Stimulated activated CD8-positive, alpha-beta memory T cell treated with anti-CD3 and anti-CD28 coated beads, Interleukin-7, amount 100 ng/mL, for 48 hours (primary cell): ENCODE measurements at places on chromosomes 3 and 15.
A peak's percentile ranks its signal among the peaks of the same experiment; 100 is the strongest.

DNA sequence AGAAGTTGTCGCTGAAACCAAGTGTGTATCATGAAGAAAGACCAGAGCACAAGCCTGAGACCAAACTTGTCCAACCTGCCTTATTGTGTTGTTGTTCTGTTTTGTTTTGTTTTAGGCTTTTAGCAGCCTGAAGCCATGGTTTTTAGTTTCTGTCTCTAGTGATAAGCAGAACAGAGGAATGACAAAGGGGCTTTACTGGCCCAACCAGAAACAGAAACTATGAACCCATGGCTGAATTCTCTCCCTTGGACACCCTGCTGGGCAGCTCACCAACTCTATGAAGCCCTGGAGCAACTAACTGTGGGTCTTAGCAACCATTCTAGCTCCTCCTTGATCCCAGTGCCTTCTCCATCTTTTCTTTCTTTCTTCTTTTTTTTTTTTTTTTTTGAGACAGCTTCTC is 30.3 kb downstream of the HCLS1 start:
- DNase-seq = no peak

DNA sequence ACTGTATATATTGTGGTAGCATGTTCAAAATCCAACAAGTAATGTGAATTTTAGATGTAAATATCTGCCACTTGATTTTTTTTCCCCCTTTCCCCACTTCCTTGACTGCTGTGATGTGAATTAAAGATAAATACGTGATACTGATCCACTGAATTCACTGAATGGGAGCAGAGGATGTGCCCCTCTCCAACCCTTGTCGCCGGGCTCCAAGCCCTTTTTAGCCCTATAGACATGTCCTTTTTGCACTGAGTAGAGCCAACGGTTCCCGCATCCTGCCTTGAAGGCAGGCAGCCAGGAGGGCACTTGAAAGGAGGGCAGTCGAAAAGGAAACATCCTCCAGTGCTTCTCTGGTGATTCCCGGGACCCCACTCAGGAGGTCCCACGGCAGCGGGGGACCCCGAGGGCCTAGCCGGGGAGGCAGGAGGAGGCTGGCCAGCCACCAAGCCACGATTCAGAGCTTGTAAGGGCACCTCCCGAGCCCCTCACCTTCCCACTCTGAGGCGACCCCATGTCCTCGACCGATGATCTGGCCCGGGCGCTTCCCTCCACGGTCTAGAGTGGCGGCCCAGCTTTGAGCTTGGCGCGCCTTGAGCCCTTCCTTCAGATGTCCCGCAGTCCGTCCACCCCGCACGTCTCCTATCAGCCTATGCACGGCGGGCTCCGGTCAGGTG is 901 bp upstream of the MANF start:
- DNase-seq = no peak

- DNase-seq = no peak
Measured at GRCh38 chr3:192284443-192285072, 442.8 kb downstream of the FGF12 start.

- no peak for DNase-seq
Measured at GRCh38 chr3:49937090-49937489, 2.9 kb upstream of the RBM6 start.

GRCh38 chr15:41980654-41981323 is 8.4 kb upstream of the EHD4 start:
- no peak for DNase-seq

DNA sequence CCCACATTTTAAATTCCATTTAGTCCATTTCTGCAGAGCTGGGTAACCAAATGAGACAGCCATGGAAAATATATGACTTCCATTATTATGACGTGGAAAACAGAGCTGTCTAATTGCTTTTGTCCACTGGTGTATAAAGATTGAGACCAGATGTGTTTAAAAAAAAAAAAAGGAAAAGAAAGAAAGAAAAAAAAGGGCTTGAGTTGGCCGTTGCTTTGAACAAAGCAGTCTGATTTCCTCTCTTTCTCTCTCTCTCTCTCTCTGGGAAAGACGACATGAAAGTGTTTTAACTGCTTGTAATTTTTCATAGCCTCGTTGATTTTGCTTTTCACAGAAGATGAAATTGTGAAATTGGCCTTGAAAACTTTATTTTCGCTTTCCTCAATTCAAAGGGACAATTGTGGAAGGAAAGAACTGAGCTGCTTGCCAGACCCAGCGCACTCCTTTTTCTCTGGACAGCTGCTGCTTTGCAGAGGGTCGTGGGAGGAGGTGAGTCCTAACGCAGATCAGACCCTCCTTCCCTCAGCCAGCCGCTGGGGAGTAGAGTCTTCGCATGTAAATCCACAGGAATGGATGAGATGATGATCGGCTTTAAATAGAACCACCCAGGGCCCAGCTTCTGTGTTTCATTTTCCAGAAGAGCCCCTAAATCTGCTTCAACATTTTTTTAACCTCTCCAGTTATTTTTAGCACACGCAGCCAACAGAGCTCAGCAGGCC is 42.8 kb upstream of the UBE2E1 start:
- DNase-seq = no peak

- DNase-seq = no peak
Measured at GRCh38 chr3:14398797-14399106, 3.7 kb upstream of the SLC6A6 start.

DNA sequence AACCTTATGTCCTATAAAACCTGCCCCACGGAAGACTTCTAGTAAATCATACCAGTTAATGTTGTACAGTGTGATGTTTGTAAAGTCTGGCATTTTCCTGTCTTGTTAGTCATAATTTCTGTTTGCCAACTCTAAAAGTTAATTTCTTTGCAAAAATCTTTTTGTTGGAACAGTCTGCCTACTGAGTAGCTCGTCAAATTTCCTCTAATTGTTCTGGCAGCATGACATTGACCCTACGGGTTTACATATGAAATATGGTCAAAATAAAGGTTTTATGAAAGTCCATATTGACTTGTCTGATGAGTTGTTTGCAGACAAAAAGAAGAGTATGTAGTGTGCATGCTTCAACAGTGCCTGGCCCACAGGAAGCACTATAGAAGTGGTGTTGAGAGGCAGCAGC is 79.8 kb upstream of the SOX2 start:
- DNase-seq = no peak

- no peak for DNase-seq
Measured at GRCh38 chr3:127568586-127568985, 21.9 kb downstream of the TPRA1 start.

DNA sequence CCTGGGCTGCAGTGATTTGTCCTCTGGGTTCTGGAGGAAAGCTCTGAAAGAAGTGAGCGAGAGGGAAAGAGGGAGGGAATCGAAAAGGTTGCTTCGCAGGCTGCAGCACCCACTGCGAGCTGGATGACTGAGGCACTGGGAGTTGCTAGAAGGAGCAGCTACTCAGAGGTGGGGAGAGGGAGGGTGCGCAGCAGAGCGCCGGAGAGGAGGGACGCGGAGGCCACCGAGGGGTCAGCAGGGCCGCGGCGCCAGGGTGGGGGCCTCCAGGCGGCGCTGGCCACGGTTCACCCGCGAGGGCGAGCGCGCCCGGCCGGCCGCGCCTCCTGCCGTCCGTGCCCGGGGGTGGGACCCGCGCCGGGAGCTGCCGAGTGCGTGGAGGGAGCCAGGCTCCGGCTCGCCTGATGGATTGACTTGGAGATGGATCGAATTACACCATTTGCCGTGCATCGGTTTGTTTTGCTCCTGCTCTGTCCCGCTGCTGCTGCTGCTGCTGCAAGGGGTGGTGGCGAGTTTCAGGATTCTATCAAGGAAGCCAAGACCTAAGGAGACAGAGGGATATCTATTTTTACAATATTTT is at the start of gene SEMA6D:
TSS of gene SEMA6D (plus strand) at position 470 of the 577 bp plus-strand sequence. CDS start 42,294 bp downstream, outside the sequence.
- no peak for DNase-seq

GRCh38 chr3:151146071-151146730 is 56.8 kb downstream of the GPR171 start:
- no peak for DNase-seq

DNA sequence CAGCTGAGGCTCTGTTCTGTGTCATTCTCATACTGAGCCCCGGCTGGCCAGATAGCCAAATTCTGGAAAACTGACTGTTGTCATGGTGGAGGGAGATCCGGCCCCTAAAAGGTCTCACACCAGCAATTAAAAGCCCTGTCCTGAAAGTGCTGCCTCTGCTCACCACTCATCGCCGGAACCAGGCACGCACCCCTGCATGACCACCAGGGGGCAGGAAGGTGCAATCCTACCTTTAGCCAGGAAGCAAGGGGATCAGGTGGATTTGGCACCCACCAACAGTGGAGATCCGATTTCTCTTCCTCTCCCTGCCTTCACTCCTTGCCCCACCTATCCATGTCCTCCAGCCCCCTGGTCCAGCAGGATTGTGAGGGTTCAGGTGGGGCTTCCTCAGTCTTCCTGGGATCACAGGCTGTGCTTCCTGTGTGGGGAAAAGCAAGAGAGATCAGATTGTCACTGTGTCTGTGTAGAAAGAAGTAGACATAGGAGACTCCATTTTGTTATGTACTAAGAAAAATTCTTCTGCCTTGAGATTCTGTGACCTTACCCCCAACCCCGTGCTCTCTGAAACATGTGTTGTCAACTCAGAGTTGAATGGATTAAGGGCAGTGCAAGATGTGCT is 16.1 kb upstream of the CACNA2D2 start:
- DNase-seq = peak; percentile 45

DNA sequence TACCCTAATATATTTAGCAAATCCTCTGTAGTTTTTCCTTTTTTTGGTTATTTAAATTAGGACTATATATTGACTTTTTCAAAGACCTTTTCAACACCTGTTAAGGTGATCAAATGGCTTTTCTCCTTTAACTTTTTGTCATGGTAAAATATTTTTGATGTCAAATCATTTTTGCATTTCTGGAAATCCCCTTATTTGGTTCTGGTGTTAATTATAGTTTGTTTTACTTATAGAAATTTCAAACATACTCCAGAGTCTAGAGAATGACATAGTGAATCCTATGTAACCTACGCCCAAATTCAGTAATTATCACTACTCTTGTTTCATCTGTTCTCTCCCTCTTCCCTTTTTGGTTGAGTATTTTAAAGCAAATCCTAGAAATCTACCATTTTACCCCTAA is 121.3 kb upstream of the TBL1XR1 start:
- no peak for DNase-seq

- DNase-seq = no peak
Measured at GRCh38 chr15:52857471-52857870, 67.3 kb upstream of the ONECUT1 start.

- DNase-seq = no peak
Measured at GRCh38 chr15:101204739-101205535, 46.9 kb downstream of the CHSY1 start.

DNA sequence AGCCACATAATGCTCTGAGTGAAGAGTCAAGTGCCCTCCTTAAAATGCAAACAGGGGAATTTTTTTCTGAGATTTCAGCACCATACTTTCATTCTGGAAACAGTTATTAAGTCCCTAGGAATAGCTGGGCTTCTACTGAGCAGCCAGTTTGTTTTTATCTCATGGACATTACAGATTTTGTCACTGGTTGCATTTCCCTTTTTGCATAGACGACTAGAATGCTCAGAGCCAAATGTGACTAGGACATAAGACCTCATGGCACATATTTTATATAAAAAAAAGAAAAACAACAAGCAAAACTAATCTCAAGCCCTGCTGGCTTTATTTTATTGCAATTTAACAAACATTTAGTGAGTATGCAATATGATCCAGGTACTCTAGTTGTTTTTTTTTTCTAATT is 112.7 kb upstream of the NANOGP8 start:
- DNase-seq = no peak

- DNase-seq = no peak
Measured at GRCh38 chr3:43960448-43960840, 269.7 kb downstream of the ABHD5 start.

DNA sequence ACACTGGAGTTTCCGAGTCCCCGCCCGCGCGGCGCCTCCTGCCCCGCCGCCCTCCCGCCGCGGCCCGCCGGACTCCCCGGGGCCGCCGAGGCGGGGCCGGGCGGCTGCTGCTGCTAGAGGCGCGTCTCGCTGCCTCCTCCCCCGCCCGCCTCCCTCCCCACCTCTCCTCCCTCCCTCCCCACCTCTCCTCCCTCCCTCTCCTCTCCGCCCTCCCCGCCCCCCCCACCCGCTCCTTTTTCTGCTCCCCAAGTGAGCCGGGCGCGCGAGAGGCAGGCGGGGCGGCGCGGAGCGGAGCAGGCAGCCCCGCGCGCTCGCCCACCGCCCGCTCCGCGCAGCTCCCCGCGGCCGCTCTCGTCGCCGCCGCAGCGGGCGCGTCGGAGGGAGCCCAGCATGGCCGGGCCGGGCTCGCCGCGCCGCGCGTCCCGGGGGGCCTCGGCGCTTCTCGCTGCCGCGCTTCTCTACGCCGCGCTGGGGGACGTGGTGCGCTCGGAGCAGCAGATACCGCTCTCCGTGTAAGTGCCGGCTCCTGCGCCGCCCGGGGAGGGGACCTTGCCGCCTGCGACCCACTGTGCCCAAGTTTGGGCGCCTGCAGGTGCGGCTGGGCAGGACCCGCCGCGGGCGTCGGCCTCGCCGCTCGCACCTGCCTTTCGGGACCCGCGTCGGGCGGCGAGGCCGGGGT is at the start of gene CACNA2D3:
TSS of gene CACNA2D3 (plus strand) at position 229 of the 679 bp plus-strand sequence.
- no peak for DNase-seq

- DNase-seq = no peak
Measured at GRCh38 chr3:46901061-46901460, 23.5 kb downstream of the PTH1R start.

DNA sequence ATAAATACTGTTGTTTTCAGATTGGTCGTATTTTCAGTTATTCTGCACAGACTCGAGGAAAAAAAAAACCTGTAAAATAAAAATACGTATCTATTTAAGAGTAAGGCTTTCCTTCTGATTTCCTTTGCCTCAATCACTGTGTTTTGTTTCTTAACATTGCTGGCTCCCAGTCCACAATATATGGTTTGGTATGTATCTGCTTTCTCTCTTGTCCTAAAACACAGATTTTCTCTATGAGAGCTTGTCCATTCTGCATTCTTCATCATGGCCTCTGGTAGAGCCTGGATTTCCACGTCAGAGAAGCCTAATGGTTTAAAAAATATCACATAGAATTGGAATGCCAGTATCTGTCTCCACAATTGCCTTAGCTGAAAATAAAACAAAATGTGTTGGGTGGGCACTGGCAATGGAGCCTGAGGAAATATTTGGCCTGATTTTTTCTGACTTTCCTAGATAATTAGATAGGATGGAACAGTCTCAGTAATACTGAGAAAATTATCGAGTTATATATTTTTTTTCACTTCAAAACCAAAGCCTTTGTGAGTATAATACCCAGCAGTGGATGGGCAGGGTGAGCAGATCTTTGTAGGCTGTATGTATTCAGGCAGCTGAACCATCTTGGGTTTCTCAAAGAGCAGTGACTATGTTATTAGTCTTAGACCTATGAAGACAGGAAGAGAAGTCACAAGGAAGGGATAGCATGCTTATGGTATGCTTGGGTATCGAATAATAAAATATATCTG is 1.9 kb downstream of the CD200 start:
- no peak for DNase-seq
